ENCODE measurements at places on chromosomes 16 and 17.

- DNase-seq = no peak
These were observed 562.4 kb upstream of the SALL1 start for GRCh38 chr16:51713502-51713901.

DNA sequence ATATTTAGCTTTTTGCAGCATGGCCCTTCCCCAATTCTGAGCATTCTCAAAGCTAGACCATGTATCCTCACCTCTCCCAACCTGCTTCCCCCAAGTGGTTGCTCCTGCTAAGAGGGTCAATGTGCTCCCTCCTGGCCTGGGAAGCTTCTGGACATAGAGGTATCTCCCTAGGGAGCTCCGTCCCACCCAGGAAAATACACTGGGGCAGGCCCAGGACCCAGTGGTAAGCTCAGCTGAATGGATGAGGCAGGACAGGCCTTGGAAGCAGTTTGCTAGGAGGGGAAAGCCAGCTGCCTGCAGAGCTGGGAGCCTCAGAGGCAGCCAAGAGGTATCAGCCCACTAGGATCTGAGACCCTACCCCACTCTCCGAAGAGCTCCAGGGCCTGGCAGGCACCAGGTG is 1721.6 kb downstream of the TP53TG3F start:
- no peak for DNase-seq

- DNase-seq = no peak
These were observed 51.3 kb downstream of the ADCY9 start for GRCh38 chr16:4064950-4065352.

GRCh38 chr16:79192904-79193303 is 407.6 kb downstream of the MAF start:
- DNase-seq = no peak

GRCh38 chr16:89123001-89123830 is 29.6 kb downstream of the ACSF3 start:
- no peak for DNase-seq

- DNase-seq = no peak
These were observed 22.4 kb upstream of the RMI2 start for GRCh38 chr16:11322823-11323222.

- DNase-seq = no peak
These were observed 310.7 kb upstream of the ASIC2 start for GRCh38 chr17:33603789-33604188.

DNA sequence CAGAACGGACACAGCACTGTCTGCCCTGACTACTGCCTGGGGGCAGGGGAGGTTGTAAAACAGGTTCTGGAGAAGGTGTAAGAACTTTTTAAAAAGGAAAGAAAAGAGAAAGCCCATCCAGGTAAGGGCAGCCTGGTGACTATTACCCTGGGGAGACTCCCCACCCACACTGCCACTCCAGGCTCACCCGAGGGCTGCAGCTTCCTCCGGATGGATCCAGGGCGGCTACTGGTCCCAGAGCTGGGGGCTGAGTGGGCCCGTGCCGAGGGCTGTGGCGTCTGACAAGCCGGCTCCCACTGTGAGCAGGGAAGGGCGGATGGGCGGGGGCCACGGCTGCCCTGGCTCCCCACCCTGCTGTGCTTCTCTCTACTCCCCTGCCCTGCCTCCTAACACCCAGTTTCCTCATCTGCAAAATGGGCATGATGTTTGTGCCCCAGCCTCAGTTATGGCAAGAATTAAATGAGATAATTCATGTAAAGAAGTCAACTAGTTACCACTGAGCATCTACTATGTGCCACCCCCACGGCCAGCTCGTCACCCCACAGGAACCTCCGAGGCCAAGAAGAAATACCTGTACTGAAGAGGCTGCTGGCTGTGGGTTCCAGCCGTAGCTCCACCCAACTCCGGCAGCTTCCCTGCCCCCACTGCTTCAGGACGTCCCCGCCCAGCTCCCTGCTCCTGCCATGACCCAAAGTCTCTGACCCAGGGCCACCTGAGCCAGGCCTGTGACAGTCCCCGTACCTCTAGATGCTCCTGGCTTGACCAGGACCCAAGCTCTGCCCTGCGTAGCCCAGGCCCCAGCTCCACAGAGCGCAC is 24.2 kb downstream of the KATNB1 start:
- no peak for DNase-seq

GRCh38 chr17:53607475-53607874 is 215.3 kb upstream of the KIF2B start:
- DNase-seq = no peak

GRCh38 chr17:32693194-32693897 is 183.6 kb downstream of the MYO1D start:
- DNase-seq = no peak

DNA sequence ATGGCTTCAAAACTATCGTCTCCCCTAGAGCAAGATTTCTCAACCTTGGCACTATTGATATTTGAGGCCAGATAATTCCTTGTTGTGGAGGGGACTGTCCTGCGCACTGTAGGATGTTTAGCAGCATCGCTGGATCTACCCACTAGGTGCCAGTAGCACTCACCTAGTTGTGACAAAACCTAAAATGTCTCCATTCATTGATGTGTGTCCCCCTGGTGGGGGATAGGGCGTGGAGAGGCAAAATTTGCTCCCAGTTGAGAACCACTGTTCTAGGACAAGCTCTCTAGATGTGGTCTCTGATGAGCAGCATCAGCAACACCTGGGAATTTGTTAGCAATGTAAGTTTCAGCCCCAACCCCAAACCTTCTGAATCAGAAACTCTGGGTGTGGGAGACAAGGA is 259.0 kb downstream of the XYLT1 start:
- no peak for DNase-seq

- DNase-seq = no peak
These were observed 56.2 kb downstream of the SNX11 start for GRCh38 chr17:48163809-48164208.

- no peak for DNase-seq
These were observed 90.7 kb upstream of the CDC42EP4 start for GRCh38 chr17:73402466-73402865.

DNA sequence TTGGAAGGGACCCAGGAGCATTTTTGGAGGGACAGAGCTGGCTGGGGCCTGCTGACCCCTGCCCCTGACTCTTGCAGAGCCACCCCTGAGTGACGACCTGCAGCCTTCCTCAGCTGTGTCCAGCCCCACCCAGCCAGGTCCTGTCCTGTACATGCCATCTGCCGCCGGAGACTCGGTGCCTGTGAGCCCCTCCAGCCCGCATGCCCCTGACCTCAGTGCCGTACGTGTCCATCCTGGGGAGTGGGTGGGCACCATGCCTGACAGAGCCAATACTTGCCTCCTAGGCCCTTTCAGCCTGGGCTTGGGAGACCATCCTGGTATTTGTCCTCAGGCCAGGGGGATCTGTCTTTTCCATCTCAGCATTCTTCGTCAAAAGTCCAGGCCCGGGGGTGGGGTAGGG is 27.5 kb downstream of the UNC13D start:
- no peak for DNase-seq

GRCh38 chr16:2008009-2008526 is 1.6 kb downstream of the ZNF598 start:
- no peak for DNase-seq

GRCh38 chr17:71432378-71433315 is 688.2 kb upstream of the SOX9 start:
- no peak for DNase-seq

GRCh38 chr17:33202796-33203495 is 90.1 kb downstream of the ASIC2 start:
- no peak for DNase-seq

Measured in hematopoietic multipotent progenitor cell treated with erythropoietin and hydrocortisone succinate and interleukin-3 and kit ligand, for 17 days (in vitro differentiated cells).